Activated T-helper 1 cell treated with anti-CD3 and anti-CD28 coated beads, Interleukin-2, amount 50 U/mL, for 16 hours (primary cell): ENCODE measurements at places on chromosomes 7 and 10.

- DNase-seq, result no peak
Measured at GRCh38 chr7:15607529-15608210, 45.9 kb upstream of the AGMO start.

GRCh38 chr10:74956555-74957111 is 130.2 kb downstream of the KAT6B start:
- DNase-seq, result no peak

GRCh38 chr7:5528071-5528814 is 104.6 kb upstream of the TNRC18 start:
- no peak for DNase-seq

DNA sequence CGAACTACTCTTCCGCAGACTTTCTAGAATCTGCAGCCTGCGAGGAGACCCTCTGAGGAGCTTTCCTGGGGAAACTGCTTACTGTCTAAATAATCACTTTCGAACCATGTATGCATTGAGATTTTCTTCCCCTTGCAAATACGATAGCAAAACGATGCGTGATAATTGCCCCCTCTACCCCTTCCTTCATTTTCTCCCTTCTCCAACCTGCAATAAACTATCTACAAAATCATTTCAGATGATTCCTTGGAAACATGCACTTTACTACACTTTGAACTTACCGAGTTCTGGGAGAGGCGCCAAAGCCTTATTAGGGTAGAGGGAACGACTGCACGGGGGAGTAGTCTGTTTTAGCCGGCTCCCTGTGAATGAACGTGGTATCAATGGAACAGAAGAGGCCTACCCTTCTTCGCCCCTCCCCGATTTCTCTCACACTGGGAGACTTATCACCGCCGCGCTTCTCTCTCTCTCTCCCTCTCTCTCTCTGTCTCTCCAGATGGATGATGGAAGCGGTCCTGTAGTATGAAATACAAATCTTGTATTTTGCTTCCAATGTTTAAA is at the start of gene FGFBP3:
TSS of gene FGFBP3 (minus strand) at position 370 of the 561 bp plus-strand sequence. CDS start 517 bp downstream, outside the sequence.
- DNase-seq, result no peak

DNA sequence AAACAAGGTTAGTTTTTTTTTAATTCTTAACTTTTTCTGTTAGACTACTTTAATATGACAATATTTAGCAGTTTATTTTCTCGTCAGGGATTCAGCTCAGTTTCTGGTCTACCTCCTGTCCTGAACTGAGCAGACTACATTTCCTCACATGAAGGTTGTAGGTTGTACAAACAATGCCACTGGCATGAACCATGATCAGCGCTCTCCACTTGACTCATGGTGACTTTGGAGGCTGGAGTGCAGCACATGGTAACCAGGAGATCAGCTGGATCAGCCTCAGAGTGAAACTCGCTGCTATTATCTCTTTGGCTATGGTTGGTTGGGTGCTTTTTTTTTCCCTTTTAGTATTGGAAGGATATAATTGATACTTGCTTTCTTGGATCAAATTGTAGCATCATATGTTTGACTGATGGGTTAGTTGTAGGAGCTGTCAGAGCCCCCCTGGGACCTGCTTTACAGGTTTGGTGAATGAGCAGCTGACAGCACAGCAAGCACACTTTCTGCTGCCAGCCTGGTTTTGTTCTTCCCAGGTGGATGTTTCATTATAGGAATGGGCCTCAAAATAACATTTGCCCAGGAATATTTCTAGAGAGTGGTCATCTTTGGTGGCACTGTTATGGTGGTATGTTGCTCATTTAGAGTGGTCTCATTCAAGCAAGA is 556.4 kb downstream of the AUTS2 start:
- DNase-seq, result no peak

DNA sequence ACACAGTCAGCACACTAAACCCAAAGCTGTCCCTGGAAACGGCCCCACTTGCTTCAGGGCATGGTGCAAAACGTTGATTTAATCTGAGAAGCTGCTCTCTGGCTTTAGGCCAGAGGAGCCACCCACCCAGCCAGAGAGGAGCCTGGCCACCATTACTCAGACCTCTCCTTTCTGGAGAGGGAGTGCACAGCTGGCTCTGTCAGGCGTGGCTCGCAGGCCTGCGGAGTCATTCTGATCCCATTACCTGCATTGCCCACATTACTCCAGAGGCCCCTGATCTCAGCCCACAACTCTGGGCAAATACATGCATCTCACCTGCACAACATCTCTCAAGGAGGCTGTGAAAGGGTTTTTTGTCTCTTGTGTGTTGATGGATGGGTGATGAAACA is 370.0 kb upstream of the IGFBP3 start:
- DNase-seq, result no peak

DNA sequence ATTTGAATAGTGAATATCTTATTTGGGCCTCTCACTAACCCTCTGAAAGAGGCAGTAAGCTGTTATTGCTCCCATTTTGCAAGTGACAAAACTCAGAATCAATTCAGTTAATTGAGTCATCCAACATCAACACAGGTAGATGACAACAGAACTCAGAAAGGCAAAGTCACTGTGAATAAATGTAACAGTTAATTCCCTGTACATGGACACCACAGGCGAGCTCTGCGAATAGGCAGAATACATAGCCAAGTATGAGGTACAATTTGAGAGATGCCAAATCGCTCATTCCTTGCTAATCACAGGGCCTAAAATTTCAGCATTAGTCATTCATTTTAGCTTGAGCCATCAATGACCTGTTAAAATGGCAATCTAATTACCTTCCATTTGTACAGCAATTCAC is 52.6 kb upstream of the HECTD2 start:
- DNase-seq, result no peak

- DNase-seq, result no peak
Measured at GRCh38 chr10:129099992-129100391, 367.0 kb upstream of the MGMT start.

DNA sequence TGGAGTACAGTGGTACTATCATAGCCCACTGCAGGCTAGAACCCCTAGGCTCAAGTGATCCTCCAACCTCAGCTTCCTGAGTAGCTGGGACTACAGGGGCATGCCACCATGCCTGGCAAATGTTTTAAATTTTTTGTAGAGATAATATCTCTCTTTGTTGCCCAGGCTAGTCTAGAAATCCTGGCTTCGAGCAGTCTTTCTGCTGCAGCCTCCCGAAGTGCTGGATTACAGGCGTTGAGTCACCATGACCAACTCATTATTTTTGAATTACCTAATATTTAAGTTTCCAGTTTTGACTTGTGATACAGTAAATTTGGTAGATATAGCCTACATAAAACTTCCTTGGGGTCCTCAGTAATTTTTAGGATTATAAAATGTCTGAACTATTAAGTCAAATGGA is 74.1 kb downstream of the RUNDC3B start:
- no peak for DNase-seq

- no peak for DNase-seq
Measured at GRCh38 chr10:33098951-33099663, 141.1 kb upstream of the ITGB1 start.

- DNase-seq, result no peak
Measured at GRCh38 chr7:117273814-117274225, 49.0 kb downstream of the WNT2 start.

GRCh38 chr10:77041636-77042258 is 595.9 kb downstream of the KCNMA1 start:
- no peak for DNase-seq

GRCh38 chr10:11522821-11523245 is 88.6 kb downstream of the USP6NL start:
- no peak for DNase-seq

DNA sequence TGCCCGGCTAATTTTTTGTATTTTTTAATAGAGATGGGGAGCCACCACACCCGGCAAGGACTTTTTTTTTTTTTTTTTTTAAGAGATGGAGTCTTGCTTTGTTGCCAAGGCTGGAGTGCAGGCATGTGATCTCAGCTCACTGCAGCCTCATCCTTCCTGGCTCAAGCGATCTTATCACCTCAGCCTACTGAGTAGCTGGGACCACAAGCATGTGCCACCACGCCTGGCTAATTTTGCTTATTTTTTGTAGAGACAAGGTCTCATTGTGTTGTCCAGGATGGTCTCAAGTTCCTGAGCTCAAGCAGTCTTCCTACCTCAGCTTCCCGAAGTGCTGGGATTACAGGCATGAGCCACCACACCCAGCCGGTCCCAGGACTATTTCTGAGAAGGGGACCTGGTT is 9.3 kb upstream of the MCU start:
- DNase-seq, result no peak

GRCh38 chr10:124001391-124002148 is 91.8 kb downstream of the CHST15 start:
- no peak for DNase-seq

GRCh38 chr7:103541026-103541425 is 95.0 kb upstream of the SLC26A5 start:
- no peak for DNase-seq

DNA sequence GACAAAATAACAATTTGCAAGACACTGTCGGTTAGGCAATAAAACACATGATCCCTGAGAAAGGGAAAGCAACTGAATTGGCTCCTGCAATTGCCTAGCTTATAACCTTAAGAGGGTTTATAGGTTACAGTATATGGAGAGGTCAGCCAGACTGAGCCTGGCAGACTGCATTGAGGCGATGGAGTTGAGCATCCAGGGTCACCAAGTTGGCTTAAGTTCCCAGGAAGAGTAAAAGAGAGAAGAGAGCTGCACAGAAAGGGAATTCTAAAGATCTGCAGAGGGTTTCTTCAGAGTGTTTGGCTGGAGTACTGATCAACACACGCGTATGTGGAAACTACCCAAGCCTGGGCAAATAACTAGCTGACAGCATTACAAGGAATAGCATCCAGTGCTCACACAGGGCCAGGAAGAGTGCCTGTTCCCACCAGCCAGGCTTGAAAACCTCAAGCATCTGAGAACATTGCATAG is 11.2 kb downstream of the ANKMY2 start:
- DNase-seq, result no peak

GRCh38 chr10:110827410-110827809 is 44.3 kb upstream of the PDCD4 start:
- DNase-seq, result no peak
